Common myeloid progenitor, CD34-positive (primary cell): ENCODE measurements at places on chromosomes 7 and 10.

DNA sequence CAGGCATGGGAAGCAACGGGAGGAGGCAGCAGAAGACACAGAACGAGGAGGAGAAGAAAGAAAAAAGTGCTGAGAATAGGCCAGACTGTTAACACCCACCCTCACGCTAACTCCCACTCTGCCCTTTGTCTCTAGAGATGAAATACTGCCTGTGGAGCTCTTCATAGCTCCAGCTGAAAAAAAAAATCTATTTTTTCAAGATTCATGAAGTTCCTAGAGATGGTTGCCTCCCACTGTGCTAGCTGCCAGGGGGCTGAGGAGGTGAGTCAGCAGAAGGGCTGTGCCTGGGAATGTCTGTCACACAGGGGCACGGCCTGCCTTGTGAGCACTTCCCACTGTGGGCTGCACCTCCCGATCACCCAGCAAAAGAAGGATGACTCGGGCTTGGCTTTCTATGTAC, 144.5 kb downstream of the RNF216 start:
- DNase-seq = peak; percentile 48

DNA sequence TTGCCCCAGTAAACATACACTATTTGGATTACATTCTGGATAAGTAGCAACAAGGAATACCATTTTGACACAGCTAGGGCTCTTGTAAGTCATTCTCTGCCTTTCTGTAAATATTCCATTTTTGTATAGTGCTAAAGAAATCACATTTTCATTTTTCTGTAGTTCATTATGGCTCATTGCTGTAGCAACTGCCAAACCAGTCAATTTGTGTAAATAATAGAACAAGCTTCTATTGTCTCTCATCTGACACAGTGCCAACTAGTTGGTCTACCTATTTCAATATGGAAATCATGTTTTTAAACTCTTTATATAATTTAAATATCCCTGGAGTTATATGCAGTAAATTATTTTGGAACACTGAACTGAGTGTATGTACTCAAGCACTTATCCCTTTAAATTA, 193.7 kb downstream of the RELN start:
- DNase-seq = no peak

DNA sequence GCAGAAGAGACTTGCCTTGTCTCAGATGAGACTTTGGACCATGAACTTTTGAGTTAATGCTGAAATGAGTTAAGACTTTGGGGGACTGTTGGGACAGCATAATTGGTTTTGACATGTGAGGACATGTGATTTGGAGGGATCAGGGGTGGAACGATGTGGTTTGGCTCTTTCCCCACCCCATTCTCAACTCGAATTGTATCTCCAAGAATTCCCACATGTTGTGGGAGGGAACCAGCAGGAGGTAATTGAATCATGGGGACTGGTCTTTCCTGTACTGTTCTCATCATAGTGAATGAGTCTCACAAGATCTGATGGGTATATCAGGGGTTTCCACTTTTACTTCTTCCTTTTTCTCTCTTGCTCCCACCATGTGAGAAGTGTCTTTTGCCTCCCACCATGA, 229.7 kb upstream of the KCND2 start:
- DNase-seq = no peak

DNA sequence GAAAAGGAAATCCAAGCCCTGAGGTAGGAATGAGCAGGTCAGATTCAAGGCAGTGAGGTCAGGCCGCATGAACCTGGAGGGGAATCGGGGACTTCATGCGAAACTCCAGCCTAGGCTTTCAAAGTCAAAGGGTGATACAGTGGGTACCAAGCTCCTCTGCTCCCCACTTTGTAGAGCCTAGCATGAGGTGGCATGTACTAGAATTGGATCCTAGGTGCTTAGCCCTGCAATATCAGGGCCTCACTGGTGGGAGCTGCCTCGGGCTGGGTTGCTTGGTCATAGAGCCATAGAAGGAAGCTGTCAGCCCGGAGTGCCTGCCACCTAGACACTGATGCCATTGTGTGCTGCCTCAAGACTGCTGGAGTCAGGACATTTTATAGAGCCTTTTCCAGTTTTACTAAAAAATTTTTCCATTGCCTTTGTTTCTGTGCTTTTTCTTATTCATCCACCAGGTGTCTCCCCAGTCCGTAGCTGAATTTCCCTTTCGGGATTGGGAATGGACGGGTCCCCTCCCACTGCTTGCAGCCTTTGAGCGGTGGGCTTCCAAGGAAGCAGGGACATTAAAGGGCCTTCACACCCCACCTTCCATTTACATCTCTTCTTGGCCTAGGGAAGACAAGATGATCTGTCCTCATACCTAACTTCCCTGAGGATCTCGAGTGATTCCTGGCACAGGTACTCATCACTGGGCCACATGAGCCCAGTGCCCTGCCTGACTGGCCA, 5.5 kb upstream of the LZTS2 start:
- DNase-seq = no peak

DNA sequence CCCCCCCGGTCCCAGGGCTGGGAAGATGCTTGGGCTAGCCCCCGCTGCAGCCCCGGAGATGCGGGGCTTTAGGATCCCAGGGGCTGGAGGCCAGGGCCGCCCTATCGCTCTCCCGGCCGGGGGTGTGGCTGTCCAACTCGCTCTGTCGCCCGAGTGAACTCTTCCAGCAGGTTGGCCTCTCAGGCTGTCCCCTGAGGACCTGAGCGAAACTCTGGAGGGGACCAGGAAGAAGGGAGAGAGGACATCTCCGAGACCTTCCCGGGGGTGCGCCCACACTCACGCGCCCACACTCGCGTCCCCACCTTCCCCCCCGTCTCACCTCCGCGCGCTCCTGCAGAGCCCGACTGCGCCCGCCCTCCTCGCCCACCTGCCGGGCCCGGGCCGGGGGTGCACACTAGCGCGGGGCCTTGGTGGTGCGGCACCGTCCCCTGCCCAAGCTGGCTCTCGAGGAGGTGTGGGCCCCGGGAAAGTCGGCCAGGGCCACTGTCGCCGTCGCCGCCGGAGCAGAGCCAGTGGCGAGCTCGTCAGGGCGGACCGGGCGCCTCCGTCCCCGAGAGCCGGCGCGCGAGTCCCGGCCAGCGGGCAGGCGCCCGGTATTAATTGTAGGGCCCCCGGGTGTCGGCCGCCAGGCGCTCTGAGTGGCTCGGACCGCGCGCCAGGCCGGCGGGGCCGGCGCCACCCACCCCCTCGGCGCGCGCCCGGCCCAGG, 101.7 kb upstream of the SVIL start:
- DNase-seq = peak; percentile 63

GRCh38 chr7:151187409-151188251, 580 bp upstream of the ASB10 start:
- no peak for DNase-seq

DNA sequence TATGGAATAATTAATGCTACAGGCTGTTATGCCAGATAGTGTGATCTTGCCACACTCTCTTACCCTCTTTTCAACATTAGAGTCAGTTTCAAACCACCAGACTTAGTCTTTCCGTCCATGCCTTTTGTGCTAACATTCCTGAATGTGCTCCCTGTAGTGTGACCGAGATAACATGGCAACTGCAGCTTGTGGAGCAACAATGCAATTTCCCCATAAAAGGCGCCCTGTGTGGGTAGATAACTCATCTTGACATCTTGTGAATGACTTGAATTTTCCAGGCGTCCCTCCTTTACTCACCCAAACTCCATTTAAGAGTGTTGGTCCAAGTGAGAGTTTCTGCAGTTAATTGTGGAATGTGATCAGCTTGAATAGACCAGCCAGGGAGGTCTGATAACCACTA, 99.6 kb downstream of the DNAH11 start:
- no peak for DNase-seq

DNA sequence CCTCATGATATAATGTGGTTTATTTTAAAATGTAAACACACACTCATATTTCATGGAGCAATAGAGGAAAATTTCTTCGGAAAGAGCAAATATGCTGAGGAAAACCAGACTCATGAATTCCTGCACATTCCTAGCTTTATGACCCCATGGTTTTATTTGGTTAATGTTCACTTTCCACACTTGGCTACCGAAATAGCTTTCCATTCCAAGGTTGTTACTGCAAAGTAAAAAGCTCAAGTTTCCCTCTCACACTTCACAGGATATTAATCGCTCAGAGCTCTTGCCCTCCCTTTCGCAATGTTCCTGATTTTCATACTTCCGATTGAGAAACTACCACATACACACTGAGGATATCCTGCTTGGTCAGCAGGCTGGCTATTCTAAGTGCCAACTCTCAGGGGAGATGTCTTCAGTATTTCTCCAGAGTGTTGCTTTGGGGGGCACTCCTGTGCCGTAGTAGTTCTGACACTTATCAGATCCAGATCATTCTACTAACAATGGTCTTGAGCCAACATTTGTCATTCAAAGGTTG, 77.5 kb upstream of the STEAP1B start:
- no peak for DNase-seq

DNA sequence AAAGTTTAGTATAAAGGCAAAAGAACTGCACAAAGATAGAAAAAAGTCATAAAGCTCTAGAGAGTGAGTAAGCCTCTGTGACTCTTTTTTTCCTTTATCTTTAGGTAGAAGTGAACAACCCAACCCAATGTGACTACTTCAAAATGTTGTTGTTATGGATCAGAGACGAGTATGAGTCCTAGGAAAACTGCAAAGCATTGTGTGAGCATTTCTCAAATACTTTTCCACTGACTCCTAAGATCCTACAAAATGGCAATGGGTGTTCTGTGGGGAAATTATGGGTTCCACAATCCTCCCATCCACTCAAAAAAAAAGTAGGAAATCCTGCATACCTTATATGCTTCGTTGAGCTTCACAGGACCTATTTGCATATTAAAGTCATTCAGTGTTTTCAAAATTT, 177.1 kb downstream of the DGKI start:
- no peak for DNase-seq

GRCh38 chr10:58756130-58756719, 243.6 kb downstream of the BICC1 start:
- no peak for DNase-seq

DNA sequence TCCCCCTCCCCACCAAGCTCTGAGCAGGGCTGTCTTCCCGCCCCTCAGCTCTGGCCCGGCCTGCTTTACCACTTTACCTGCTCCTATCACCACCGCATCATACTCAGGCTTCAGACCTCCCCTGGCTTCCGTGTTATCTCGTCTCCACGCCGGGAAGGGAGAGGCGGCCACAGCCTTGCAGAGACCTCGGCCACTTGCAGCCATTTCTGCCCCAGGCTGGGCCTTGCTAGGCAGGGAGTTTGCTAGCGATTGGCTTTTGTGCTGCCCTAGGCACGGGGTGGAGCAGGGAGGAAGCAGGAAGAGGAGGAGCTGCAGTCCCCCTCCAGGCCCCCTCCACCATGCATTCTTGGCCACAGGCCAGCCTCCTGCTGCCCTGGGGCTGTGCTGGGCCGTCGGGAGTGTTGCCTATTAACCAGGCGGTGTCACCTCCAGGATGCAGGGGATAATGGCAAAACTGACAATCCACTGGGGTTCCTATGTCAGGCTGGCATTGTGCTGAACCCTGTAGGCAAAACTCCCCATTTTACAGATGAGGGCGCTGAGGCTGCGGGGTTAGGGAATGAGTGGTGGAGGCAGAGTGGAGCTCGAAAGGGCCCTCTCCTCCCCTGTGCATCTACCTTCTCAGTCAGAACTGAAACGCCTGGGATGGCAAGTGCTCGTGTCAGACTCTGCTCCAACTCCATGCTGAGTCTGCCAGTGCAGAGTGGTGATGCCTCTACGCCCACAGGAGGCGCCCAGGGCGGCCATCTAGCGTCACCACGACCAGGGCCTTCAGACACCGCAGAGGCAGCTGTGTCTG, at the start of gene PYROXD2:
TSS of gene PYROXD2 (minus strand) at position 251 of the 799 bp plus-strand sequence. CDS start at position 204, 47 bp downstream.
- peak; percentile 75 for DNase-seq

DNA sequence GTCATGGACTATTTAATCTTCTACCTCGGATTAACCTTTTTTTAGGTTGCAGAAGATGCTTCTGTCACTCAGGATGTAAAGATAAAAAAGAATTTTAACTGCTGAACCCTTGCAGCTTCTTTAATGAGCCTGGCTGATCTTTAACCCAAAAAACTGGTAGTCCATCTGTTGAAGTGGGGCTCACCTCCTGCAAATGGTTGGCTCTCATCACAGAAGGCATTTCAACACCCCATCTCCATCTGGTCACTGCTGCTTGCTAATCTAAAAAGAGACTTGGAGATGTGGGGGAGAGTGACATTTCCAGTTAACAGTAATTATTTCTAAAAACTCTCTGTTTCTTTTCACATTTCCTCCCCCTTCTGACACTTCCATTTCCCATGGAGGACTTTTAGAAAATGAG, 208.6 kb downstream of the LHFPL3 start:
- no peak for DNase-seq

DNA sequence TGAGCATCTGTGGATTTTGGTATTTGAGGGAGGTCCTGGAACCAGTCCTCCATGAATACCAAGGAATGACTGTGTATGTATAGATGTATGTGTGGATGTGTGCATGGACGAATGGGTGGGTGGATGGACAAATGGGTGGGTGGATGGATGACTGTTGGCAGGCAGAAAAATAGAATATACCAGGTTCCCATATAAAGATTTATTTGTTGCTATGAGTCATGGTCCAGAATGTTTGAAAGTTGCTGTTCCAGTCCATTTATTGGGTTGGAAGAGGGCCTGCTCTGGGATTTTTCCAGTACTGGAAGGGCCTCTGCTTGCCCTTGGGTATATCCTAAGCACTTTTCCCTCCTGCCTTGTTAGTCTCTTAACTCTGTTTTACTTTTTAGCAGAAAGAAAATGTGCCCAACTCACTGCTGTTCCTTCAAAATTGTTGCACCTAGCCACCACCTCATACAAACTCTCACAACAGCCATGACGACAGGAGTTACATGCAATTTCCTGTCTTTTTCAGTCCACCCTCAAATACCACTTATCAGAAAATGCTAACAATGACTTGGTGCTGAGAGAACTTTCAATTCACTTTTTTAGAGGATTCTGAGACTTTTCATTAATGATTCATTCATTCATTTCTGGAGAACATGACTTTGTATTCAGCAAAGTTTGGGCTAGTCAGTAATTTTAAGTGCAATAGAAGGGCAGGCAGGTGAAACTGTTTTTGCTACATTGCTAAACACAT, 108.1 kb downstream of the EEPD1 start:
- no peak for DNase-seq

DNA sequence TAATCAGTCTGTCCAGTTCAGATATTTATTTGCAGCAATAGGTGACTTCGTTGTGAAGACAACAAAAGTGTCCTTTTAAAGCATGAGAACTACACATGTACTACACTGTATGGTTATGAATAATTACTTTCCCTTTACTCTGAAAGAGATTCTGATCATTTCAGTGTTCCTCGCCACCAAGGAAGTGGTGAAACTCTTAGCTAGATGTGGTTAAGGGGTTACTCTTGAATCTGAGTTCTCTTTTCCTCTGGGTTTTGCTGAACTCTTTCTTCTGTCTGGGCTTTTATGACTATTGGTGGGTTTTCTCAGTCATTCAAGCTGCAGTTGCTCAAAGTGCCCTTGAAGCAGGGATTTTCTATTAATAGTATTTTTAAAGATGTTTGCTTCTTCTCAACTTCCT, 127.9 kb upstream of the SEM1 start:
- peak; percentile 12 for DNase-seq

GRCh38 chr10:35387768-35388167, 51.5 kb downstream of the CCNY start:
- no peak for DNase-seq

GRCh38 chr7:142499635-142500034, 241.8 kb upstream of the PRSS58 start:
- DNase-seq = no peak

- no peak for DNase-seq
These were observed 106.2 kb downstream of the TFEC start for GRCh38 chr7:115924411-115924810.

- DNase-seq = no peak
These were observed 137.9 kb downstream of the TCERG1L start for GRCh38 chr10:131173484-131174210.

GRCh38 chr10:132571650-132572544, 34.3 kb downstream of the INPP5A start:
- DNase-seq = peak; percentile 97

GRCh38 chr10:101601541-101601940, 13.4 kb downstream of the DPCD start:
- DNase-seq = no peak
